ENCODE measurements at places on chromosomes 5 and 9. TPM values are rescaled to one million over a fixed set of nuclear protein-coding genes. Genes with fewer than 3 reads are reported as not detected.

DNA sequence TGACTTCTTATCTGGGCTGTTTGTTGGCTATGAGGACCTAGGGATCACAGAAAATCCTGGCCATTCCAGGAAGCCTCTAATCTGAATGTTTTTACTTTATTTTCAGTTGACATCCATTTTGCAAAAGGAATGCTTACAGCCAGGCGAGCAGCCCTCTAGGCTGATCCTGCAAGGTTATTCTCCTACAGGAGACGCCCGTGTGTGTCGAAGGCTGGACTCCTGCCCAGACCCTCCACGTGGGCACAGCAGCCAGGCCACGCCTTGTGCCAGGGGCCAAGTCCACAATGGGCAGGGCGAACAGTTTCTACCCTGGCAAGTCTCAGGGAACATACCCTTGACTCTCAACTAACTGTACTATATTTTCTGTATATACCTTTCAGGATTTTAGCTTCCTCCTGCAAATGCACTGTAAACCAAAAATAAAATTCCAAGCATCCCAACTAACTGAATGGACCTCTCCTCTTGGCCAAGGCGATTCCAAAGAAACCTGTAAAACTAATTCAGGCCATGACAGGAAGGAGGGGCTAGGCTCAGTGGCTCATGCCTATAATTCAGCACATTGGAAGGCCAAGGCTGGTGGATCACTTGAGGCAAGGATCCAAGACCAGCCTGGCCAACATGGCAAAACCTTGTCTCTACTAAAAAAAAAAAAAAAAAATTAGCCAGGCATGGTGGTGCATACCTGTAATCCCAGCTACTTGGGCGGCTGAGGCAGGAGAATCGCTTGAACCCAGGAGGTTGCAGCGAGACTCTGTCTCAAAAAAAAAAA lies 5.7 kb downstream of the CMBL start:
- DNase-seq: peak; percentile 70

The SPATA31E1 gene
- not detected for polyA plus RNA-seq

The RAD1 gene
- 34.7 TPM for polyA plus RNA-seq

DNA sequence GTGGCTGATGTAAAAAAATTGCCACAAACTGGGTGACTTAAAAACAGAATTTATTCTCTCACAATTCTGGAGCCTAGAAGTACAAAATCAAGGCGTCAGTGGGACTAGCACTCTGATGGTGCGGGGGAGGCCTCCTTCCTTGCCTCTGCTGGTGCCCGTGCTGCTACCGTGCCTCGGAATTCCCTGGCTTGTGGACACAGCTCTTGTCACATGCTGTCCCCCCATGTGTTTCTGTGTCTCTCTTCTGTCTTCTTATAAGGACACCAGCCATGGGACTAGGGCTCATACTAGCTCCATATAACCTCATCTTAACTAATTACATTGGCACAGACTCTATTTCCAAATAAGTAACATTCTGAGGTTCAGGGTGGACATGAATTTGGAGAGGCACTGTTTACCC lies 242.3 kb upstream of the IRX2 start:
- DNase-seq: no peak

The TERT gene
- polyA plus RNA-seq: 3.9 TPM

The FRMPD1 gene
- polyA plus RNA-seq: 0.03 TPM

The ANKRD18A gene
- 4.9 TPM for polyA plus RNA-seq

- DNase-seq: no peak
Measured at GRCh38 chr5:119270960-119271757, 84.7 kb upstream of the TNFAIP8 start.

DNA sequence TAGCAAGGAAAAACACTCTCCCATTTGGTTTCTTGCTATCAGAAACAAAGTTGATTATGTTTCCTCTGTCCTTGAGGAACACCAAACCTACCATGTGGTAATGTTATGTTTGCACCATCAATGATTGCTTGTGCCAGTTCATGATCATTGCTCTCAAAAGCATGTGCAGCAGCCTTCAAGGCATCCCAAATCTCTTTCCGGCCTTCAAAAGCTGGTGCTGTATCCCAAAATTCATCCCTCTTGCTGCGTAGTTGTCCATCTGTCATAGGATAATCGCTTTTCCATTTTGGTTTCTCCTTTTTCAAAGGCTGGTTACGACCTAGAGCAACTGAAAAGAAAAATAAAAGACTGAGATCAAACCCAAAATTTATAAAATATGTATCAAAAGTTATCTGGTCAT lies 40.1 kb downstream of the EFCAB9 start:
- no peak for DNase-seq

The FOXD4L4 gene
- polyA plus RNA-seq: not detected

The PLPP7 gene
- polyA plus RNA-seq: not detected

DNA sequence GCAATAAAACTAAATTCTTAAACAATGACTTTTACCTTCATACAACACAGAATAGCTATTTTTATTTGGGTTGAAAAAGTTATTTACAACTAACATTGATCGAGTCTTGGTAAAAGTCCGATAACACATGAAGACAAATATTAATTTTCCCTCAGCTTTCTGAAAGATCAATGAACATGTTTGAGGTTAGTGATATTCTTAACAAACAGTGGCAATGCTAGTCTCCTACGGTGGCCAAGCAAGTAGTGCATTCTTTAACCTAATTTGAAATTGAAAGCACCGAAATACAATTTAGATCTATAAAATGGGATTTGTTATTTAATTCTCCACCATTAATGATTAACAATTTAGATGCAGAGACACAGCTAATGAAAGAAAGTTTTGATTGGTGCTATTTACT lies 435.1 kb downstream of the HCN1 start:
- no peak for DNase-seq

GRCh38 chr5:19565466-19565865 lies 422.5 kb downstream of the CDH18 start:
- DNase-seq: no peak

The AMACR gene
- polyA plus RNA-seq: 21.1 TPM

GRCh38 chr5:158677470-158677838 lies 422.3 kb downstream of the EBF1 start:
- no peak for DNase-seq

The TBC1D9B gene
- 68.1 TPM for polyA plus RNA-seq
